ENCODE measurements at places on chromosomes 4 and X.

DNA sequence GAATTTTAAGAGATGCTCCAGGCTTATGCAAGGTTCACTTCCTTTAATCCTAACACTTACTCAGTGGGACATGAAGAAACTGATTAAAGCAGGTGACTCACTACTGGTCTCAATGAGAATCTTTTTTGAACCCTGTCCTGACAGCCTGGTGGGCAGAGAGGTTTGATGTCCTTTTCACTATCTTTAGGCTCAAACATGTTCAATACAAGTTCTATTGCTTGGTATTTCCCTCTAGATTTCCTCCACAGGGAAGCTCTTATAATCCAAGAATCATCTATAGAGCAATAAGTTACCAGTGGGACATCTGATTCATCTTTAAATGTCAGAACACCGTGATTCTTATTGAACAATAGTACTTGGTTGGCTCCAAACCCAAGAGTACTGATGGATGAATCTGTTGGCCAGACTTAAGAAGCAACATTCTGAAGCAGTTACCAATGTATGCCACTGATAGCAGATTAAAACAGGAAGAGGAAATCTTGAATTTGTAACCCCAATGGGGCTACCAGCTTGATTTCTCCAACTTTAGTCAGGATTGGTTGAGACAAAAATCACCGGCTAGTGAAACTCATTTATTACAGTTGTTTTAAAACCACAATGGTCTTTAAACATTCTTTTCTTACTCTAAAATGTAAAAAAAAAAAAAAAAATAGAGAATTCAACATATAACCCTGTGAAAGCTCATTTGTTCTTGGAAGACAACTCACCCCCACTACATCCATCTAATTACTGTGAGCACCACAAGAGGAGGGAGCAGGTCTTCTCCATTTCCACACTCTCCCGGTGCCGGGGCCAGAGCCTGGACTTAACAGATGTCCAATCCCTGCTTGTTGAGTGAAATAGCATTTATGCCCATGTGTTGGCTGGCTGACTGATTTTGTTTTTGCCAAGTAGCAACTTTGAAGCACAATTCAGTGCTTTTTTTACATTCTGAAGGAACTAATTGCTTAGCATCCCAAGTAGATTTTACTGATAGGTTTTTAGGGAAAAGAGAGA, 43.3 kb downstream of the FGFBP1 start:
- no peak for DNase-seq

DNA sequence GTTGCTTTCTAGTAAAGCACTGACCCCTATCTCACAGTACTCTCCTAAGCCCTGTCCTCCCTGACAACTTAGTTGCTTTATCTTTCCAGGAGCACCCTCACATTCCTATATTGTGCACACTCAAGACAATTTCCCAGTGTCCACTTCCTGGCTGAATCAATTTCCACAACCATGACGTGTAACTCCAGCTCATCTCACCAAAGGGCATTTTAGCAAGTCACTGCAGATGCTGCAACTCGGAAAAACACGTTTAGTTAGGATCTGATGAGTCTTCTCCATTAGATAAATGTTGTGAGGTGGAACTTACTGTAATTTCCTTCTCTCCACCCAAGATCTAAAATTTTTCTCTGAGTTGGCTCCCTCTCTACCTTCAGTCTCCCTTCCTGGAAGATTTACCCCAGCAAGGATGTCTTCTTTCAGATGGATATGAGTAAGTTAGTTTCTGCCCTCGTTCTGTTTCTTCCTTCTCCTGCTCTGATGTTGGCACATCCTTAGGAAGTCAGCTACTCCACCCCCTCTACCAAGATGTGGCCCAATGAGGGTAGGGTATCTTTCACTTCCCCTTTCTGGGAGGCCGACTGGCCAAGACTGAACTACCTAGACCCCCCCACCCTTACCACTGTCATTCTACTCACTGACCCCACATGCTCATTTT, 28.8 kb upstream of the IL13RA1 start:
- no peak for DNase-seq

- no peak for DNase-seq
Observed at GRCh38 chrX:139559383-139560042, 29.0 kb downstream of the F9 start.

DNA sequence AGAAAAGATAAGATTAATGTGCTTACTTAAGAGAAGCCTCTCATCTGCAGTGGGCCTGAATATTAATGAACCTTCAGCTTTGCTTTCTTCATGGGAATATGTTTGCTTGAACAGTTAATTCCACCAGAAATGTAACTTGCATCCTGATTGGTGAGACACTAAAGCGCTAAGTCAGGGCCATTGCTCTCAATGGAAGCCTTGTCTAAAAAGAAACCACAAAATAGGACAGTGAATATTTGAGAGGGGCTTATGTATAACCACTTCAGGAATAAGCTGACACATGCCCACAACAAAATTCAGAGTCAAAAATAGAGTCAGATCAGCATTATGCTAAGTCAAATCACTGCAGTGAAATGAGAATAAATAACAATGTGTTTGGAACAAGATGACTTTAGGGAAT, 1125.8 kb downstream of the STIM2 start:
- no peak for DNase-seq

- DNase-seq: no peak
Observed at GRCh38 chrX:10199212-10199611, 42.4 kb downstream of the CLCN4 start.

GRCh38 chr4:1072830-1073446, 40.4 kb downstream of the RNF212 start:
- DNase-seq: no peak
